ENCODE measurements at places on chromosomes 6 and 20. TPM values are rescaled to one million over a fixed set of nuclear protein-coding genes. Genes with fewer than 3 reads are reported as not detected.

Gene DACT2
- total RNA-seq, result 0.06 TPM

Gene THBD
- total RNA-seq, result 110 TPM

Gene RHAG
- not detected for total RNA-seq

Gene SLCO4A1
- 10.3 TPM for total RNA-seq

Gene PNPLA1
- total RNA-seq, result not detected

Gene VGLL2
- not detected for total RNA-seq

Gene SRMS
- 0.14 TPM for total RNA-seq

Gene FNDC1
- 0.08 TPM for total RNA-seq

Gene OPRM1
- total RNA-seq, result not detected

Gene SLC22A2
- 0.06 TPM for total RNA-seq
